ENCODE measurements at places on chromosomes 16 and 17.

DNA sequence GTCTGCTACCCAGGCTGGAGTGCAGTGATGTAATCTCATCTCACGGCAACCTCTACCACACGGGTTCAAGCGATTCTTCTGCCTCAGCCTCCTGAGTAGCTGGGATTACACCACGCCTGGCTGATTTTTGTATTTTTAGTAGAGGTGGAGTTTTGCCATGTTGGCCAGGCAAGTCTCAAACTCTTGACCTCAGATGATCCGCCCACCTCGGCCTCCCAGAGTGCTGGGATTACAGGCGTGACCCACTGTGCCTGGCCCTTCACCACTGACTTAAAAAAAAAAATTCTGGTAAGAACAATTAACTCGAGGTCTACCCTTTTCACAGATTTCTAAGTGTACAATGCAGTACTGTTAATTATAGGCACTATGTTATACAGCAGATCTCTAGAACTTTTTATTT is 279.4 kb downstream of the PARN start:
- no peak for DNase-seq

GRCh38 chr16:1712791-1713261 is 6.8 kb downstream of the MAPK8IP3 start:
- DNase-seq: no peak

GRCh38 chr17:49197346-49197998 is 12.9 kb downstream of the GNGT2 start:
- DNase-seq: no peak

- no peak for DNase-seq
Measured at GRCh38 chr16:72009779-72010178, 1.2 kb downstream of the DHODH start.

GRCh38 chr16:3112881-3113574 is 642 bp downstream of the ZNF205 start:
- DNase-seq: no peak

DNA sequence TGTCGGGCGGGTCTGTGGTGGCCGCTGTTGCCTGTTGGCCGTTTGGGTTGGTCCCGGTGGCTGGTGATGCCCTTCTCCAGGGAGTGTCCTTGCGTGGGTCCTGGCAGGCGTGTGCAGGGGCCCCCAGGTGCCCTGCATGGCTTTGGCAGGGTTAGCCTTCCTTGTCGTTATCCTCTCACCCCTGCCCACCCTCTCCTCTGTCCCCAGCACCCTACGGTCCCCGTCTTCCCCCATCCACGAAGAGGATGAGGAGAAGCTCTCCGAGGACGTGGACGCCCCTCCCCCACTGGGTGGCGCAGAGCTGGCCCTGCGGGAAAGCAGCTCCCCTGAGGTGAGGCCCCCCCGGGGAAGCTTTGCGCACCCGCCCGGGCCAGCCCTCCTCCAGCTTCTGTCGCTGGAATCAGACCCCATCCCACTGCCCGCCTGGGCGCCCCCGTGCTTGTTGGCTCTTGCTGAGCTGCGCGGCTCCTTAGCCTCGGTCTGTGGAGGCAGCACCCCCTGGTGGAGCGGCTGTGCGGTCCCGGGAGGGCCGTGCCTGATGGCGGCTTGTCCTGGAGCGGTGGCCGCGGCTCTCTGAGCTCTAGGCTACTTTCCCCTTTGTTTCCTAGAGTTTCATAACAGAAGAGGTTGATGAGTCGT is 10.6 kb upstream of the NUDT16L1 start:
- no peak for DNase-seq

- no peak for DNase-seq
Measured at GRCh38 chr17:61461586-61461966, 9.4 kb downstream of the TBX4 start.

GRCh38 chr16:85781156-85781555 is 18.2 kb downstream of the EMC8 start:
- no peak for DNase-seq

DNA sequence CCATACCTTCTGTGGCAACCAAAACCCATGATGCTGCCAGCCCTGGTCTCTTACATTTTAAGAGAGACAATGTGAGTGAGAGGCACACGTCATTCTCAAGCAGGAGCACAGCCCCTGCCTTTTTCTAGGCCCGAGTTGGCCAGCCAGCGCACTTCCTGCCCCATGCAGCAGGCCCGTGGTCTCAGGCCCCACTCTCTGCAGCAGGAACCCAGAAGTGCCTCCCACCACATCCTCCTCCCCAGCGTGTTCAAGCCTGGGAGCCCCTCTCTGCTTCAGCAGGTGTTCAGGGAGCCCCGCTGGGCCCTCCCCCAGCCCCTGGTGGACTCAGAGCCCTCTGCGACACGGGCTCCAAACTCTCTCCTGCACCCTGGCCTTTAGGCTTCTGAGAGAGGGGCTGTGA is 30.5 kb downstream of the ITGAE start:
- DNase-seq: no peak

- no peak for DNase-seq
Measured at GRCh38 chr16:74729783-74730683, 29.4 kb upstream of the MLKL start.

GRCh38 chr17:28871056-28871579 is 16.3 kb downstream of the ERAL1 start:
- no peak for DNase-seq

GRCh38 chr17:70588003-70588402 is 418.7 kb downstream of the KCNJ2 start:
- no peak for DNase-seq

DNA sequence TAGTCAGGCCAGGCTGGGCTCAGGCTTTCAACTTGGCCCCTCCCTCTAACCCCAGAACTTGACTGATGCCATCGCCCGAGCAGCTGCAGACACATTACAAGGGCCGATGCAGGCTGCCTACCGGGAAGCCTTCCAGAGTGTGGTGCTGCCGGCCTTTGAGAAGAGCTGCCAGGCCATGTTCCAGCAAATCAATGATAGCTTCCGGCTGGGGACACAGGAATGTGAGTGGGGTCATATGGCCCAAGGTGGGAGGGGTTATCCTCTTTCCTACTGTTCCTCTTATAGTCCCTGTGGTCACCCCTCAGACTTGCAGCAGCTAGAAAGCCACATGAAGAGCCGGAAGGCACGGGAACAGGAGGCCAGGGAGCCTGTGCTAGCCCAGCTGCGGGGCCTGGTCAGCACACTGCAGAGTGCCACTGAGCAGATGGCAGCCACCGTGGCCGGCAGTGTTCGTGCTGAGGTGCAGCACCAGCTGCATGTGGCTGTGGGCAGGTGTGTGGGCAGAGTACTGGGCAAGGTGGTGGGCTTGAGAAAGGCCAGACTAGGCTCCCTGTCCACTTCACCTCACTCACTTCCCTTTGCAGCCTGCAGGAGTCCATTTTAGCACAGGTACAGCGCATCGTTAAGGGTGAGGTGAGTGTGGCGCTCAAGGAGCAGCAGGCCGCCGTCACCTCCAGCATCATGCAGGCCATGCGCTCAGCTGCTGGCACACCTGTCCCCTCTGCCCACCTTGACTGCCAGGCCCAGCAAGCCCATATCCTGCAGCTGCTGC is 2.1 kb upstream of the NRN1L start:
- DNase-seq: no peak

DNA sequence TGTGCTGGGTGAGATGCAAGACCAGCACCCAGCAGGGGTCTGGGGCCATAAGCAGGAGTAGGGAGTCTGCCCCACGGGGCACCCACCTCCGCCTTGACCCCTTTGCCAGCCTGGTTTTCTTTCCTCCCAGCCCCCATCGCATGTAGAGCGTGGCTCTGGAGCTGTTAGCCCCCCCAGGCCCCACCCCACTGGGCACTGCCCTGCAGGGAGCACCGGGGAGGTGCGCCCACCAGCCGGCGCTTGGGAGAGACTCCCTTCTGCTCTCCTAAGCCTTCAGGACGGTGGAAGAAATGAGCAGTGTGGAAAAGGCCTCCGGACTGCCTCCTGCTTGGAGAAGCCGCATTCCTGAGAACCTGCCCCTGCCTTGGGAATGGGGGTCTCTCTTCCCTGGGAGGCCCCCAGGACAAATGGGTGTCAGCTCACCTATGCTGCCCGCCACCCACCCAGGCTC is 186.2 kb downstream of the IRF8 start:
- no peak for DNase-seq

- DNase-seq: no peak
Measured at GRCh38 chr16:54402270-54402669, 115.7 kb upstream of the IRX3 start.

- no peak for DNase-seq
Measured at GRCh38 chr17:62737513-62737912, 70.6 kb downstream of the MARCHF10 start.

DNA sequence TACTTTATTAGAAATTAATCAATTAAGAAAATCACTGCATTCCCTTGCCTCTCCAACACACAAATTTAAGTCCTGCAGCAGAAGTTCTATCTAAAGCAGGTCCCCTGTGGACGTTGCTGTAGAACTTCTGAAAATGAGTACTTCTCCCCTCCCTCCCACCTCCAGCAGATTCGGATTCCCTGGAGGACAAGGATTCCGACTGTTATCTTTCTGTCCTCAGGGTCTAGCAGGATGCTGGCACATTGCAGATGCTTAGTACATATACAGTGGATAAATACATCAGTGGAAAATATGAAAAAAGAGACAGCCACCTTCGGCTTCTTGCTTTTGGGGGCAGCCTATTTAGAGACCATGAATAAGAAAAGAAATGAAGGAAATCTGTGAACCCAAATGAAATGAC is 32.1 kb downstream of the NTN1 start:
- no peak for DNase-seq

DNA sequence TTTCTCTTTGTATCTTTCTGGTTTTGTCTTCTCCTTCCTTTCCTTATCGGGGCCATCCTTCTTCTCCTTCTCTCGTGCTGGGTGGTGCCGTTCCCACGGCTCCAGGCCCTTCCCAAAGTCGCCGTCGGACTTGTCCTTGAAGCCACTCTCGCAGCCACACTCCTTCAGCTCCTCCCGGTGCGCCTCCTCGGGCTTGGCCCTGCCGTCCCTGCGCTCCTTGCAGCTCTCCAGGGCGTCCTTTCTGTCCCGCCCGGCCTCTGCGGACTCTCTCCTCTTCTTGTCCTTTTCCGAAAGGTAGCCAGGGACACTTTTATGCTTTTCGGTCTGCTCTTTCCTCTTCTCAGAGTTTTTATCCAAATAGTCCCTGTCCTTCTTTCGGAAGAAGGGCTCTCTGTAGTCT is 65.9 kb downstream of the ZNF778 start:
- no peak for DNase-seq
